ENCODE measurements at places on chromosomes 13 and 19.

DNA sequence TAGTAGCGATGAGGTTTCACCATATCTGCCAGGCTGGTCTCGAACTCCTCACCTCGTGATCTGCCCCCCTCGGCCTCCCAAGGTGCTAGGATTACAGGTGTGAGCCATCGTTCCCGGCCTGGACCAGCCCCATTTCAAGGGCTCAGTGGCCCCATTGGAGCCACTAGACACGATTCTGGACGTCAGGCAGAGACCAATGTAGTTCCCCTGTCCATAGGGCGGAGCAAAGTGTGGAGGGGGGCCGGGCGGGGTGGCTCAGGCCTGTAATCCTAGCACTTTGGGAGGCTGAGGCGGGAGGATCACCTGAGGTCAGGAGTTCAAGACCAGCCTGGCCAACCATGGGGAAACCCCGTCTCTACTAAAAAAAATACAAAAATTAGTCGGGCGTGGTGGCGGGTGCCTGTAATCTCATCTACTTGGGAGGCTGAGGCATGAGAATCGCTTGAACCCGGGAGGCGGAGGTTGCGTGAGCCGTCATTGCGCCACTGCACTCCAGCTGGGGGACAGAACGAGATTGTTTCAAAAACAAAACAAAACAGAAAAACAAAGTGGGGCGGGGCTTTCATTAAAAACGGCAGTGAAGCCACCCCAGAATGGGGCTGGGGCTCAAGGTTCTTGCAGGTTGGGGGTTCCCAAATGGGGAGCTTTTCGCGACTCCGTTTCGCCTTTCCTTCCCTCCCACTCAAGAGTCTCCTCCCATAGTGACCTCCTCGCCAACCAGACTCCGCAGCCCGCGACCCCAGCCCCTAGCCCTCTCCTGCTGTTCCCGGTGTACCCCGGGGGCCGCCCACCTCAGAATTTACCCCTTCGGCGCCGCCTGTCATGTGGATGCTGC lies 758 bp upstream of the TECR start:
- DNase-seq: no peak

- DNase-seq: no peak
Measured at GRCh38 chr13:65032825-65033224, 2197.3 kb downstream of the PCDH9 start.

DNA sequence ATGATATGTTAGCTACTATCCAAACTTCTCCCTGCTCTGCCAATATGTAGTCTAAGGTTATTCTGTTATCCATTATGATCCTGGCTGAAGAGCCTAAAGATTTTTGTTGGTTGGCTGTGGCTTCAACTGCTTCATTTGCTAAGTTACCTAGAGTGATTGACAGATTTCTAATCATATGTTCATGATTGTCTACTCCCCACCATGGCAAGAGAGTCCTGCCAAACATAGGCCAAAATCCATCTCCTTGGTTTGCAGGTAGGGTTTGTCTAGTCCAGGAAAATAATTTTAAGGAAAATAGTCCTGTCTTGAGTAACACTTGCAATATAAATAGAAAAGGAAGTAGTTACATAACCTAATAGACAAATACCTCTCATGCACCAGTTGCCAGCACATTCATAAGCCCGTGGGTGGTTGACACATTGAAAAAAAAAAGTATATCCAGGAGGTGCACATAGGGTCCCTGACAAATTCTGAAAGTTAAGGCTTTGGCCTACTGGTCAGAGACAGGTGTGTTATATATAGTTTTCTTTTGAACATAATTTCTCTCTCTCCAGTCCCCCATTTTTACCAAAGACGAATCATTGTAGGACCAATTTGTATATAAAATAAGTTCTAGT lies 5.4 kb upstream of the CBY2 start:
- no peak for DNase-seq

DNA sequence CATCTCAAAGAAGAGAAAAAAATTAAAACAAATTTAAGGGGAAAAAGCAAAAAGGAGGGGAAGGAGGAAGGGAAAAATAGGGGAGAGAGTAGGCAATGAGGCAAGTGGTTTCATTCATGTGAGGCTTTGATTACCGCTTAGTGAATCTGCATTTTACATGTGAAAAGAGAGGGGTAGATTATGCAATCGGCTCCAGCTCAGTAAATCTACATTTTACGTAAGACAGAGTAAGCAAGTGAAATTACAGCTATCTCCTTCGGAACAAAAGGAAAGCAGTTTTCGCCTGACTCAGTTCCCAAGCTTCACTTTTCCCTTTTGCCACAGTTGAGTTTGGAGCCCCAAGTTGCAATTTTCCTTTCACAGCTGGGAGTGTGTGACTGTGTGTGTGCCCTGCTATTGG lies 16.0 kb upstream of the OLFM2 start:
- no peak for DNase-seq

DNA sequence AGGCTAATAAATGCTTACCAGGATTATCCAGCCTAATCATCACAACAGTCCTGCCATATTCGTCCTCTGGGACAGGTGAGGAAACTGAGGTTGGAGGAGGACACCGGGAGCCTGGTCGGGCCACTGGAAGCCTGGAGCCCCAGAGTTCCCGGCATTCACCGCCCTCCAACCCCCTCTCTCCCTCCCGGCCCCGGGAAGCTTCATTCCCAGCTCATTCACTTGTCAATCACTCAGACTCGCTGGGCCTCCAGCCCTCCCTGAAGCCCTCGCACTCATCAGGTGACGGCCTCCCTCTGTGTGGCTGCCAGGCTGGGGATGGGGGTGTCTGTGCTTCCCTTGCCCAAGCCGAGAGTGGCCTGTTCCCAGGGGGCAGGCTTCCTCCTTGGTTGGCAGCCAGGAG lies 22.5 kb upstream of the ZNF99 start:
- DNase-seq: no peak

DNA sequence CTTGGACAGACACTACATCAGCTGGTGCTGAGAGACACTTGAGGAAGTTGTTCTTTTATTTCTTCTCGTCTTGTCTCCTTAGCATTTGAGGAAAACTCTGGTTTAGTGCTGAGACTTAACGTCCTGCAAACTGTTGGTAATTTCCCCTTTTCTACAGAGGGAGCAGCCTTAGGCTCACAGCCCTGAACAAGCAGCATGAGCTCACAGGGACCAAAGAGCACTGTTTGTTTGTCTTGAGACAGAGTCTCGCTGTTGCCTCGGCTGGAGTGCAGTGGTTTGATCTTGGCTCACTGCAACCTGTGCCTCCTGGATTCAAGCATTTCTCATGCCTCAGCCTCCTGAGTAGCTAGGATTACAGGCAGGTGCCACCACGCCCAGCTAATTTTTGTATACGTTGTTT lies 5.5 kb downstream of the ZNF805 start:
- no peak for DNase-seq

DNA sequence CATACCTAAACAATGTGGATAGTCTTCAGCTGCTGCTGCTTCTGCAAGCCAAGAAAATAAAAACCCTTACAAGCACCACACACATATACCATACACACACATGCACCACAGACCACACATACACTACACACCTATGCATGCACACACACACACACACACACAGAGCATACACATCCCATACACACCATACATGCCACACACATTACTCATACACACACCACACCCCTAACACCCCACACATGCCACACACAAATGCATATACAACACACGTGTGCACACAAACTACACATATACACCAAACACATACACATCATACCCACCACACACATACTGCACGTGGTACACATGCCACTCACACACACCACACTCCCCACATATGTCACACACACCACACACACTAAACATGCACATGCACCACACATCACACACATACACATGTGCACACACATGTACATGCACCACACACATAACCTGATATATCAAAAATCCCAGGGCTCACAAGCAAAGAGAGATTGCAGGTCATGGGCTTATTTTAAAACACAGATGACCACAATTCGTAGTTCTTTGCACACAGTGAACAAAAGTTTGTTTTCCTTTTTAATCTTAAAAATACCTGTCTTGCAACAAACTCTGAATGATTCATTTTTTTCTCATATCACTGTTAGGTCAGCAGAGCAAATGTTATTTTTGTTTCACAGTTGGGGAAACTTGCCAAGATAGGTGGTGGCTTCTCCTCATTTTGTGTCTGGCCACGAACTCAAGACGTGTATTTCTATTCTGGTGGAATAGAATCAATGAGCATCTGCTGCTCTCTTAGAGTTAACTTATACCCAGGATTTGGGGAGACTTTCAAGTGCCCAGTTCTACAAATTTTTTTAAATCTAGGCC lies 456.6 kb downstream of the FGF9 start:
- DNase-seq: no peak

GRCh38 chr13:99064624-99065234 lies 86.9 kb upstream of the DOCK9 start:
- no peak for DNase-seq

- DNase-seq: no peak
Measured at GRCh38 chr19:38890686-38891085, 8.7 kb downstream of the SIRT2 start.
